ENCODE measurements at places on chromosomes 2 and 18.

DNA sequence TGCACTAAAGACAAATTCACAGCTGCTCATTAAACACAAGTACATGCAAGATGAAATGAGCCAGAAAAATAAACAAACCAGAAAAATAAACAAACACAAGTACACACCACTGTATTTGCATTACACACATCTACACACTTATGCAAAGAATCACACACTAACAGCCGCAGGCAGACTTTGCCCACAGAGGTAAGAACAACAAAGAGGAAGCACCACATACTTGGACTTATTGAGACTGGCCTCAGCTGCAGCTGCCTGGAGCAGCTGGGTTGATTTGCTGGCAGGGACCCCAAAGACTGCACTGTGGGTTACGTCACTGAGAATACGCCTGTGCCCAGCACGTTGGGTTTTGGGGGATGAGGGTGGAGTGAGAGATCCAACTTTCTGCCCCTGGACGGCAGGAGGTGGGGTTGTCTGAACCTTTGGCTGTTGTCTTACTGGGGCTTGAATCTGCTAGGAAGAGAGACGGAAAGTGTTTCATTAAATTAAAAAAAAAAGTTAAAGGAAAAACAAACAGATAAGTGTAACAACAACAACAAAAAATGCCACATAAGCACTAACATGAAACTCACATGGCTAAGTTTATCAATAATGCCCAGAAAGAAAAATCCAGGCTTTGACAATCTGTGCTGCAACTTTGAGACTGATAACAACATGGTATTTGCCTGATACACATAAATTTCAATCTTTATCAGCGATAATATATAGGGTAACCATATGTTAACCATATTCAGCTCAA, 71.9 kb upstream of the NFU1 start:
- no peak for DNase-seq

DNA sequence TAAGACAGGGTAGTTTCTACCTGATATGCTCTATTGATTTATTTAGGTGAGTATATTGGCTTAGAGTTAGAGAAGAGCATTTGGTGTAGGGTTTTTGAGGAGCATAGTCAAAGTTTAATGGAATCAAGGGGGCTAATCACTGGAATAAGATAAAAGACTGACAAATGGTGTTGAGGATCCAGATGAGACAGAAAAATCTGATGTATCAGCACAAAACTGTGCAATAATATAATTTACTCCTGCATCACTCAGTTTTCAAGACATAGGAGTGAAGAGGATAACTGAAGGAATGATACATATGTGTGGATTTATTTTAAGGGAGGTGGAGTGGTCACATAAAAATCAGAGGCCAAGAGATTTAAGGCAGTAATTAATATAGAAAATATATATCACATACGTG, 339.2 kb downstream of the NYAP2 start:
- DNase-seq, result no peak

- peak; percentile 49 for DNase-seq
Observed at GRCh38 chr2:174334781-174335251, at the start of gene SP9. Gene SP9, plus strand, starts transcription at chr2:174334954. Its CDS starts 139 bp downstream, at chr2:174335093.

- no peak for DNase-seq
Observed at GRCh38 chr18:45894818-45895217, 69.3 kb downstream of the SIGLEC15 start.

Measured in left renal cortex interstitium (tissue), 4 donors.